ENCODE measurements at places on chromosomes 1 and 21.

- no peak for DNase-seq
Observed at GRCh38 chr1:48726557-48727215, 50.0 kb downstream of the BEND5 start.

DNA sequence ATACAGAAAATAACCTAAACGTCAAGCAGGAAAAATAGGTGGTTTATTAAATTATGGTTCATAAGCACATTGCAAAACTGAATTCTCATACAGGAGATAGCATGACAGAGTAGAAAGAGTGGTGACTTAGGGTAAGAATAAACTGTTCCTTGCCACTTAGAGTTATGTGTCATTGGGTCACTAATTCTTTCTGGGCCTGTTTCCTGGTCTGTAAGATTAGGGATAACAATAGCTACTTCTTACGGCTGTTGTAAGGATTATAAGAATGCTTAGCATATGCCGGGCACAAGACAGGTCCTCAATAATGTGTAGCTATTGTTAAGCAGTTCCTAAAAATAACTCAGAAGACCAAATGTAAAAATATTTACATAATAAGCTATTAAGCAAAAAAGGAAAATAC is 24.2 kb downstream of the SNRNP40 start:
- DNase-seq = no peak

DNA sequence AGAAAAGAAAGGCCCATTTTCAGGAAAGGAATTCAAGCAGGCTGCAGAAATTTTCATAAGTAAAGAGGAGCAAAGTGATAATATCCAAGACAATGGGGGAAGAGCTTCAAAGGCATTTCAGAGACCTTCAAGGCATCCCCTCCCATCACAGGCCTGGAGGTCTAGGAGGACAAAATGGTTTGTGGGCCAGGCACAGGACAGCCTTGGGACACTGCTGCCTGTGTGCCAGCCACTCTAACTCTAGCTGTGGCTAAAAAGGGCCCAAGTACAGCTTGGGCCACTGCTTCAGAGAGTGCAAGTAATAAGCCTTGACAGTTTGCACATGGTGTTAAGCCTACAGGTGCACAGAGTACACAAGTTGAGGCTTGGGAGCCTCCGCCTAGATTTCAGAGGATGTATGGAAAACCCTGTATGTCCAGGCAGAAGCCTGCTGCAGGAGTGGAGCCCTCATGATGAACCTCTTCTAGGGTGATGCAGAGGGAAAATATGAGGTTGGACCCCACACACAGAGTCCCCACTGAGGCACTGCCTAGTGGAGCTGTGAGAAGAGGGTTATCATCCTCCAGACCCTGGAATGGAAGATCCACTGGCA is 51.8 kb upstream of the ZSWIM5 start:
- no peak for DNase-seq

- no peak for DNase-seq
Observed at GRCh38 chr1:41626616-41627375, 142.3 kb upstream of the EDN2 start.

DNA sequence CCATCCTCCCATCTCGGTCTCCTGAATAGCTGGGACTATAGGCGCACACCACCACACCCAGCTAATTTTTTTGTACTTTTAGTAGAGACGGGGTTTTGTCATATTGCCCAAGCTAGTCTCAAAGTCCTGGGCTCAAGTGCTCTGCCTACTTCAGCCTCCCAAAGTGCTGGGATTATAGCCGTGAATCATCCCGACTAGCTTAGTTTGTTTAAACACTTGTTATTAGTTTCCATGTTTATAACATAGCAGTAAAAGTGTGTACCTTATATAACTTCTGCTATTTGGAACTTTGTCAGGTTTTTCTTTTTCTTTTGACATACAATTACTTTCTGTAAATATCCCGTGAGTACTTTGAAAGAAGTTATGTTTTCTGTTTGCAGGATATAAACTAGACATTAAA is 60.6 kb upstream of the C1orf21 start:
- DNase-seq = no peak

GRCh38 chr1:46405197-46405555 is 11.1 kb downstream of the FAAH start:
- DNase-seq = no peak

DNA sequence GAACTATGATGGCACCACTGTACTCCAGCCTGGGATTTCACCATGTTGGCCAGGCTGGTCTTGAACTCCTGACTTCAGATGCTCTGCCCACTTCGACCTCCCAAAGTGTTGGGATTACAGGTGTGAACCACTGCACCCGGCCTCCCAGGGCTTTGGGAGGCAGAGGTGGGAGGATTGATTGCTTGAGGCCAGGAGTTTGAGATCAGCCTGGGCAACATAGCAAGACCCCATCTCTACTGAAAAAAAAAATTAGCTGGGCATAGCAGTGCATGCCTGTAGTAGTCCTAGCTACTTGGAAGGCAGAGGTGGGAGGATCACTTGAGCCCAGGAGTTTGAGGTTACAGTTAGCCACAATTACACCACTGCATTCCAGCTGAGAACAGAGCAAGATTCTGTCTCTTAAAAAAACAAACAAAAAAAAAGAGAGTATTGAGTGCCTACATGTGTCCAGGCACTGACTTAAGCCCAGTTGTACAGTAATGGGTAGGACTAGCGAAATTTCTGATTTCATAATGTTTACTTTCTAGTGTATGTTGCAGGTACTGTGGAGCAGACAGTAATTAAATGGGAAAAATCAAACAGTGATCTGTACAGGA is 4.2 kb downstream of the MANEAL start:
- DNase-seq = no peak

DNA sequence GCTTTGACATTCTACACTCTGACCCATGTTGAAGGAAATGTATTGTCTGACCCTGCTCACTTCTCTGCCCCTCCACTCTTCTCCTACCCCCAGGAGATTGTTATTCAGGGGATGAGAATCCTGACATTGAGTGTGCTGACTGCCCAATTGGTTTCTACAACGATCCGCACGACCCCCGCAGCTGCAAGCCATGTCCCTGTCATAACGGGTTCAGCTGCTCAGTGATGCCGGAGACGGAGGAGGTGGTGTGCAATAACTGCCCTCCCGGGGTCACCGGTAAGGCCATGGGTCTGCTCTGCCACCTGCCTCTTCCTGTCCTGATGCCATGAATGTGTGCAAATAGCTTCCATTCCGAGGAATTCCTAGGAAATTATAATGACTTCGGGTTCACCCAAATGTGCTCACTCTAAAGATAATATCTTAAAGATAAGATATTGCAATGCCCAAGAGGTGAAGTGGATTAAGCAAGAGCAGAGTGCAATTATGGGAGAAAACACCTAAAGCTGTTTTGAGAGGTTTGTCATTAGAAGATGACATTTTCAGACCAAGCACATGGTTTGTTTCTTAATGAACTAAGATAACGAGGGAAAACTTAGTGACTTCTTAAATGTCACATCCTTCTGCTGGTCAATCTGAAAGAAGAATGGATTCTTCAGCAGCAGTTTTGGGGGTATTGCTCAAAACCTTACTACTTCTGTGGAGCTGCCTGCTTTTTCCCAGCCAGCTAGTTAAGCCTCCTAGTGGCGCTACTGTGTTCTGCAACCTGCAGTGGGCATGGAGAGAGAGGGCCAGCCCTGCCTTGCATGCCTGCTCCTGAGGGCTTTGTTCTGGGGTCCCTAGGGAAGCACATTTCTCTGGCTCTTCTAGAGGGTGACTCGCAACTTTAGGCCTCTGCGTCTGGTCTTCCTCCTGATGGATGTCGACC is 41.6 kb downstream of the LAMC2 start:
- DNase-seq = no peak

- no peak for DNase-seq
Observed at GRCh38 chr1:175773571-175773970, 30.2 kb upstream of the TNR start.

DNA sequence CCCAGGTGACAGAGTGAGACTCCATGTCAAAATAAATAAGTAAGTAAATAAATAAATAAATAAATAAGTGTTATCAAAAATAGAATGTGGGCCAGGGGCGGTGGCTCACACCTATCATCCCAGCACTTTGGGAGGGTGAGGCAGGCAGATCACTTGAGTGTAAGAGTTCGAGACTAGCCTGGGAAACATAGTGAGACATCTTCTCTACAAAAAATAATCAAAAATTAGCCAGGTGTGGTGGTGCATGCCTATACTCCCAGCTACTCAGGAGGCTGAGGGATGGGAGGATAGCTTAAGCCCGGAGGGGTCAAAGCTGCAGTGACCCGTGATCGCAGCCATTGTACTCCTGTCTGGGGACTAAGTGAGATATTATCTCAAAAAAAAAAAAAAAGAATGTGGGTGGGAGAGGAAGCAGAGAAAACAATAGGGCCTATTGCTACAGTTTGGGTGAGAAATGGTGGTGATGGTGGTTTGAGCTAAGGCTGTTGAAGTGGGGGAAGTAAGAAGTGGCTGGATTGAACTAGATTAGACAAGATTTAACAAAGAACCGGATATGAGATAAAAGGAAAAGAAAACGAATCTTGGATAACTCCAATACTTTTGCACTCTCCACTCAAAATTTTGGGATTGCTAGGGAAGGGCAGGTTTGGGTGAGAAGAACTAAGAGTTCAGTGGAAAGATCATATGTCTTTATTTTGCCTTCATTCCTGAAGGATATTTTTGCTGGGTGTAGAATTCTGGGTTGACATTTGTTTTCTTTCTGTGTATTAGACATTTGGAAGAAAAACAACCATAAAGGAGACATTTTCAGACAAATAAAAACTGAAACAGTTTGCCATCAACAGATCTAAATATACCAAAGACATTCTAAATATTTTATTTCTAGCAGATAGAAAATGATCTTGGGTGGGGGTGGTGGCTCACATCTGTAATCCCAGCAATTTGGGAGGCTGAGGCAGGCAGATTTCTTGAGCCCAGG is 57.1 kb upstream of the SPOCD1 start:
- DNase-seq = no peak

DNA sequence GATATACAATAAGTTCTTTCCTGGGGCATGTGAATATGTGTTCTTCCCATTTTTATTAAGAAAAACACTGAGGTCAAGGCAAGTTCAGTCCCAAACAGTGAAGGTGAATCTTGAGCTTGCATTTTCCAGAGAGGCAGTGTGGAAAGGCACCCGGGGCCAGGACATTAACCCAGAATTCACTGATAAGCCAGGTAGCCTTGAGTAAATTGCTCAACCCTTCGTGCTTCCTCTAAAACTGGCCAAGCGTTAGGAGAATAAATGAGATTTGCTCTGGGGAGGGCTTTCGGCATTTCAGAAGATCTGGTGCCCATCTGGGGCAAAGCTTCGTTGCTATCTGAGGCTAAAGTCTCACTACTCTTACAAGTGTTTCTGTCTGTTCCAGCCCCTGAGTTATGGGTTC is 57.1 kb upstream of the KAZN start:
- DNase-seq = no peak

DNA sequence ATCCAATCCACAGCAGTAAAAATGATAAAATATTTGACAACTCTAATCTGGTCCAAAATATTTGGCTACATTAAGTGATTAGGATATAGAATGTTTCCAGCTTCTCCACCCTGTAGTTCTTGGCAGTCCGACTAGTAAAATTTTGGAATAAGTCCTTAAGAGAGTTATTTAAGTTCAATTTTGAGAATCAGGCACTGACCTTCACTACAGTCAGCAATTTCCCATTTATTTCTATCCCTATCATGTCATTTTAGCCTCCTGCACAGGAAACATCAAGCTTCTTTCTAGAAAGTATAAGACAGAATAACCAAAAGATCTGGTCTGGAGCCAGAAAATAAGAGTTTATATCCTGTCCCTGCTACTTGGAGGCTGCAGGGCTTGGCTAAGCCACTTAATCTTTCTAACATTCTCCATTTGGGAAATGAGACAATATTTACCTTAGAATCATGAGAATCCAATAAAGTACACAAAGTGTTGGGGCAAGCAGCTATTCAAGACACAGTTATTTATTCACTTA is 162.2 kb downstream of the DPYD start:
- no peak for DNase-seq

DNA sequence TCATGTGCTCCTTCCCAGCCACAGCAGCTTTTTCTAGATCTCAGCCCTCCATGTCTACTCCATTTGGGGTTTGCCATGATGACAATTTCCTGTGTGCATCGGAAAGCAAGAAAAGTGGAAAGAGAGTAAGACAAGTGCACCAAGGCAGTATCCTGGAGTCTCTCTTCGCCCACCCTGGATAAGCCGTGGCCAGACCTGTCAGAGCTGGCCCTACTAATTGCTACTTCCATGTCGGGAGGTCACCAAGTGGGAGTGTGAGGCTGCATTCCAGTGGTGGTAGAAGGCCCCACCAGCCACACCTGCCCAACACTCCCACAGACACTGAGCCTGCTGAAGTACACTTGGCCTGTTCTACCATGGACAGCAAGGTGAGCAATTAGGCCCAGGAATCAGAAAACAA is 14.0 kb upstream of the LORICRIN start:
- no peak for DNase-seq

DNA sequence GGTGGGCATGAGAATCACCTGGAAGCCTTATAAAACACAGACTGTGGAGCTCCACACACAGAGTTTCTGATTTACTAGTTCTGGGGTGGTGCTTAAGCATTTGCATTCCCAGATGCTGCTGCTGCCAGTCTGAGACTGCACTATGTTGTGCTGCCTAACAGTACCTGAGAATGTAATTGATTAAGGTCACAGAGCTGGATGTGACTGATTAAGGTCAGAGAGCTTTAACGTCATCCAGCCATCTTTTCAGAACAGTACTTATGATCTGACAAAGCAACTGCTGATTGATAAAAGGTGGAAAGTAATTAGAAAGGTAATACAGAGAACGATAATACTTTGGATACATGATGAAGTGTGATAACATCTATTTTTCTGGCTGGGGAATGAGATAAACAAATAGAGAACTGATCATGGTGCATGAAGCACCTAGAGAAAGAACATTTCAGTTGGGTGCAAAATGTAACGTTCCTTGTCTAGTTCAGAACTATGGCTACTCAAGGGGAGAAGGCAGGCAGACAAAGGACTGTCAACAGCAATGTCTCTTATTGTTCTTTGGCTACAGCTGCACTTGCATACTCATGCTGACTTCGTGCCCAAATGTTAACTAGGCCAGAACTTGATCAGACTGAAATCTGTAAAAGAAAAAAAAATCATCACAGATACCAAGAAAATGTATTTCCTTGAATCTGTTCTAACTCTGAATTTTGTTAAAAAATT is 3.7 kb upstream of the UCK2 start:
- no peak for DNase-seq

GRCh38 chr1:160437432-160438316 is 37.3 kb downstream of the VANGL2 start:
- DNase-seq = no peak

- no peak for DNase-seq
Observed at GRCh38 chr1:222195857-222196256, 352.0 kb downstream of the HHIPL2 start.

DNA sequence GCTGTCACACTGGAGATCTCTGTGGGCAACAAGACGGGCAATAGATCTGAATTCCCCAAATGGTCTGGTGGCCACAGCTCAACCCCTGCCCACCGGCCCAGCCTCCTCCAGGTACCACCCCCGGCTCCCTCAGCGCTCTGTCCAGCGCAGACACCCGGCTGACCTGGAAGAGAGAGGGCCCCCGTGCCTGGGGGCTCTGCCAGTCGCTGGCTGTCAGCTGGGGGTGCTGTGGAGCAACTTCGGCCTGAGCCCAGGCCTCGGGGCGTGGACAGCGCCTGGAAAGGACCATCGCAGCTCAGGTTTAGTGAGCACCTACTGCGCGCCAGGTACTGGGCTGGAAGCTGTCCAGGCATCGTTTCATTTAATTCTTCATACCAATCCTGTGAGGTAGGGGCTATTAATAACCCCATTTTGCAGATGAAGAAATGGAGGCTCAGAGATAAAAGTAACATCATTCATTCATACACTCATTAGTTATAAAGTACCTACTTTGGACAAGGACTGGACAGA is 51.0 kb downstream of the AHDC1 start:
- DNase-seq = no peak
